Lower leg skin (tissue), 4 donors: ENCODE measurements at places on chromosomes 16 and 17.

DNA sequence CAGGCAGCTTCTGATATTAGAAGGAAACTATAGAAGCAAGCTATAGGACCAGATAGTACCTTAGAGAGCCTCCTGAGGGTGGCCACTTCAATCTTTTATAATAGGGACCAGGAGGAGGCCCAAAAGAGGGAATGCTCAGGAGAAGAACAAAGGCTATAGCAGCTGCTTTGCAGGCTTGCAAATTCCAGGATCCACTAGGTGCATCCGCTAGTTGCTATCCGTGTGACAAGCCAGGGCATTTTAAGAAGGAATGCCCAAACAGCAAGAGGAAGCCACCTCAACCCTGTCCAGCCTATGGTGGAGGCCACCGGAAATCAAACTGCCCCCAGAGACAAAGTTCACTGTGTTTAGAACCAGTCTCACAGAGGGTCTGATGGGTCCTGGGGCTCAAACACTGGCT, 192.6 kb upstream of the KIF2B start:
- no peak for DNase-seq

DNA sequence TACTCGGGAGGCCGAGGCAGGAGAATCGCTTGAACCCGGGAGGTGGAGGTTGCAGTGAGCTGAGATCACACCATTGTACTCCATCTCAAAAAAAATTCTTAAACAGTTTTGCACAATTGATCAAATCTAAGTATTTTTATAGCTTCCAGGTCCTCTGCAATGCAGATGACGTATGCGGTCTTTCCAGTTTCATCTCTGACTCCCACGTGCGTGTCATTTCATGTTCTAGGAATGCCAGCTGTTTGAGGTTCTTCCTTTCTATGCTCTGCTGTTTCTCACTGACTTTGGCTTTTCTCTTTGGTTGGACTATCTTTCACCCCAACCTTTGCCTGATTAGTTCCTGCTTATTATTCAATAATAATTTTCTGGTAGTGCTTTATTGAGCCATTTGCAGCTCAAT, 16.2 kb downstream of the CHP2 start:
- DNase-seq: no peak

DNA sequence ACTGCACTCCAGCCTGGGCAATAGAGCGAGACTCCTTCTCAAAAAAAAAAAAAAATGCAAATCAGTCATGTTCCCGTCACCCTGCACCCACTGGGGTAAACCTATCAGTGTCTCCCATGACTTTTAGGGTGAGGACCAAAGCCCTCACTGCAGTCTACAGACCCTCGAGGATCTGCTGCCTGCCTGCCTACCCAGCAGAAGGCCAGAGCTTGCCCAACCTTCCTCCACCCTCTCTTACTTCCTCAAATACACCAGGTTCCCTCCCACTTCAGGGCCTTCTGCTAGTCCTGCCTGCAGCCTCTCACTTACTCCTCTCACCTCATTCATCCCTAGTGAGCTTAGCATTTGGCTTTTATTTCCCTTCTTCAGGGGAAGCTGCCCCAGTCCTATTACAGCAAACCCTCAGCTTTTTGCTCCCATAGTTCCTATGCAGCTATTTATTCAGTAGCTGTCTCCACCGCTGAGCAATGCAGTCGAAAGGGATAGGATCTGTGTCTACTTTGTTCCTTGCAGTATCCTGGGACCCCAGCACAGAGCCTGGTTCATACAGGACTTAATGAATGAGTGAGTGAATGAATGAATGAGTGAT, 17.8 kb upstream of the TOB1 start:
- DNase-seq: no peak

DNA sequence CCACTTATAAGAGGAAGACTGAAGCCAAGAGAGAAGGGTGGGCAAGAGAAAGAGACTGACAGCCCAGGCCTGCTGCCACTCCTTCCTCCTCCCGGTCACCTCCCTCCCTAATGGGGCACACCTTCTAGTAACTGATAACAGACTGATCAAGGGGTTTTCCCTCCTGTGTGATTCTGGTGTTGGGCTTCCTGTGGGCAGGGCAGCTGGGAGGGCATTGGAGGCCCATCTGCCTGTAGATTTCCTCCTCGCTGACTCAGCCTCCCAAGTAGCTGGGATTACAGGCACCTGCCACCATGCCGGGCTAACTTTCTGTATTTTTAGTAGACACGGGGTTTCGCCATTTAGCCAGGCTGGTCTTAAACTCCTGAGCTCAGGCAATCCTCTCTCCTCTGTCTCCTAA, 16.2 kb downstream of the CA4 start:
- DNase-seq: no peak

GRCh38 chr17:41651625-41652460, 27.5 kb upstream of the KRT17 start:
- no peak for DNase-seq

GRCh38 chr16:70721202-70721963, 35.5 kb upstream of the MTSS2 start:
- DNase-seq: no peak

DNA sequence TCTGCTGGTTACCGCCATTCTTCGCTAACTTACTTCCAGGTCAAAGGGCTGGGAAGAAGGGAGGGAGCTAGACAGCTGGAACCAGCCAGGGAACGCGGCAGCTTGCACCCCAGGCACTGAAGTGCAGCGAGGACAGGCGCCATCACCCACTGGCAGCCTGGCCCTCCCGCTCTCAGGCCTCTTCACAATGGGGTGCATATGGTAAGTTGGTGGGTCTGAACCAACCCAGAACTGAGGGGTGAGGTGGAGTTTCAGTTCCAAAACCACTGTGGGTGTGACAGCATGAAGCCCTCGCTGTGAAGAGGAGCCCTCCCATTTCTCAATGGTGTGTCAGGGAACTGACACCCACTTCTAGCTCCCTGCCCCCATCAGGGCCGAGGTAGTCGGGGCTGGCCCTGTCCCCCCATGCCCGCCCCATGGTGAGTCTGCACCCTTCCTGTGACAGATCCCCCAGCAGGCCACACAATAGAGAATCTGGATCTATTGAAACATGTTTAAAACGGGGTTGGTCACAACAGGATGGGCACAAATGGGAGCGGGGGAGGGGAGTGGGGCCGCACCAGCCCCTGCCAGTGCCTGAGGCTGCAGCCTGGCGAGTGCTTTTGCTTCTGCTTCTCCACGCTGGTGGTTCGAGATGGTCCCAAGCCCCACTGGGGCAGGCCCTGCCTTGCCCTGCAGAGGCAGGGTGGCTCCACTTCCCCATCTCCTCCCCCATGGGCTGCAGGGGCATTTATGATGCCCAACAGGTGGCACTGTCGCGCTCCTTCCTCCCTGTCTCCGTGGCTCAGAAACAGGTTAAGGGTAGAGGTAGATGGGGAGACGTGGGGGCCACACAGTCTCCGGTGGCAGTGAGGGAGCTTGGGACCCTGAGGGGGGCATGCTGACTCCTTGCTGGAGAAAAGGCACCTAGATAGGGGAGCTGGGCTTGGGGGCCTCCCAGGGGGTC, 2.3 kb downstream of the LIMD2 start:
- peak; percentile 86 for DNase-seq

DNA sequence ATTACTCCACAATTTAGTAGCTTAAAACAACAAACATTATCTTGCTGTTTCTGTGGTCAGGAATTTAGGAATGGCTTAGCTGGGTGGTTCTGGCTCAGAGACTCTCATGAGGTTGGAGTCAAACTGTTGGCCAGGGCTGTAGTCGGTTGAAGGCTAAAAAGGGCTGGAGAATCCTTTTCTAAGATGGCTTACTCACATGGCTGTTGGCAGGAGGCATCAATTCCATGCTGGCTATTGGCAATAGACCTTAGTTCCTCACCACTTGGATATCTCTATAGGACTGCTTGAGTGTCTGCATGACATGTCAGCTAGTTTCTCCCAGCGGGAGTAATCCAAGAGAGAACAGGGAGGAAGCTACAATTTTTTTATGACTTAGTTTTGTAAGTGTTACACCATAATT, 6.6 kb upstream of the EFCAB13 start:
- DNase-seq: peak; percentile 53

- peak; percentile 93 for DNase-seq
These were observed 797 bp downstream of the PRCD start for GRCh38 chr17:76540381-76541300.

DNA sequence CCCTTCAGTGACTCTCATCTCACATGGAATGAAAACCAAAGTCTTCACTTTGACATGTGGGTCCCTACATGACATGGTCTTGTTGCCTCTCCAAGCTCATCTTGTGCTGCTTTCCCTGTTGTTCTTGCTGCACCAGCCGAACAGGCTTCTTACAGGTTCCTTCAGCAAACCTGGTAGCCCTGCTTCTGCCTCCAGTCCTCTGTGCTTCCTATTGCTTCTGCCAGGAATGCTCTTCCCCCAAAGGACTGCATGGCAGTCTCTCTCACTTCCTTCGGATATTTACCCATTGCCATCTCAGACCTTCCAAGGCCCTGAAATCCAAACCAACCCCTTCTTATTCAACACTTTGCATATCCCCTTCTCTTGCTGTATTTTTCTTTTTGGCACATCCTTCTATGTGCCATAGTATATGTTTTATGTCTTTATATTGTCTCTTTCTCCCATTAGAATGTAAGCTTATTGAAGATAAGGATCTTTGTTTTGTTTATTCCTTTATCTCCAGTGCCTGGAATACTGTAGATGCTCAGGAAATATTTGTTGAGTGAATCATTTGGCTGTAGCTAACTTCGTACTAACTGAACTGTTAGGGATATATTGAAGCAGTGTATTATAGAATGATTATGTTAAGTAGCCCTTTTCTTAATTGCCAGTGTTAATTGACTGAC, 57.9 kb upstream of the SLC12A3 start:
- no peak for DNase-seq

DNA sequence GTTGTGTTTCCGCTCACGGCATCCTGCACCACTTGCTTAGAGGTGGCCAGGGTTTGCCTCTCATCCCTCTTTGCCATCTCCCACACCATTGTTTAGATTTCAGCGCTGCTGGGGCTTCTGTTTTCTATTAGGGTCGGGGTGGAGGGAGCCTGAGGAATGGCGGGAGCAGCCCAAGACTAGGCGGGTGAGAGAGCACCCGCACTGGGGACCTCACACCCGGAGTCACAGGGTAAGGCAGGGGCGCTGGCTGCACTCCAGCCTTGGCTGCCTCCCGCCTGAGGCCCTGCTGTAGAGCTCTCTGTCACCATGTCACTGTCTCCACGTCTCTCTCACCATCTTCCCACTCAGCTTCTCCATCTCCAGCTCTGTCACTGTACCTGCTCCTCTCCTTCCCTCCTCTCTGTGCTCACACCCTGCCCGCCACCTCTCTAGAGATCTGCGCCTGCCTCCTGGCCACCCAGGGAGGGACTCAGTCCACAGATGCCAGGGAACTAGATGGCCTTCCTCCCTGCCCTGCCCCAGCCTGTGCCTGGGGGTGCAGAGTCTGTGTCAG, 32.8 kb upstream of the ABCC3 start:
- no peak for DNase-seq
